ENCODE measurements at places on chromosomes 5 and 9.
A peak's percentile ranks its signal among the peaks of the same experiment; 100 is the strongest.

- no peak for DNase-seq
Measured at GRCh38 chr9:128271112-128271511, 4.7 kb downstream of the GOLGA2 start.

- no peak for DNase-seq
Measured at GRCh38 chr9:132797861-132798659, 80.0 kb downstream of the AK8 start.

DNA sequence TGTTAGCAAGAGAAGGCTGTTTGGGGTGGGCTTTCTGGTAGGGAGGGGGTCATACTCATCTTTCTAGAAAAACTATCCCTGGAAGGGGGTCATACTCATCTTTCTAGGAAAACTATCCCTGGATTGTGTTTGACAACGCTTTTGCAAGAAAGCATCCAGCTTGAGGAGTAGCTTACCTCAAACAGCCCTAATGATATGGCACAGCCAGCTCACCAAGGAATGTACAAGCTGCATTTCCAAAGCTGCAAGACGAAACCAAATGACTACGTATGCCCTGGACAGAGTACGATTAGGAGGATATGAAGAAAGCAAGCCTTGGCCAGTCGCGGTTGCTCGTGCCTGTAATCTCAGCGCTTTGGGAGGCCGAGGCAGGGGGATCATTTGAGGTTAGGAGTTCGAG, 63.4 kb downstream of the KLF4 start:
- no peak for DNase-seq

- DNase-seq, result no peak
Measured at GRCh38 chr5:102719886-102720285, 35.2 kb upstream of the PAM start.

DNA sequence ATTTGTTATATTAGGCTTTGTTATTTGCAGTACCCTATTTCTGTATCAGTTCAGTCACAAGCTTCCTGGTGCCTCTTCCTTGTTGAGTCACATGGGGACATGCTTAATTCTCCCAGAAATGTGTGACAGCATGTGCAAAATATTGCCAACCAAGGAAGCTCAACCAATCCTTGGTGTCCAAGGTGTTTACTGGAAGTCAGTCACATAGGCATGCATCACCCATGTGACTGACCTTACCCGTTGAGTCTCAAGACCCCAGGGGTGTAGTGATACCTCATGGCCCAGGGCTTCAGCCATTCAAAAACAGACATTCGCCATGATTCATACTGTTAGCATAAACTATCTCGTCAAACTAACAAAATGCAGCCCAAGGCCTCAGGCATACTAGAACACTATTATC, 9.3 kb upstream of the ANKDD1B start:
- no peak for DNase-seq

DNA sequence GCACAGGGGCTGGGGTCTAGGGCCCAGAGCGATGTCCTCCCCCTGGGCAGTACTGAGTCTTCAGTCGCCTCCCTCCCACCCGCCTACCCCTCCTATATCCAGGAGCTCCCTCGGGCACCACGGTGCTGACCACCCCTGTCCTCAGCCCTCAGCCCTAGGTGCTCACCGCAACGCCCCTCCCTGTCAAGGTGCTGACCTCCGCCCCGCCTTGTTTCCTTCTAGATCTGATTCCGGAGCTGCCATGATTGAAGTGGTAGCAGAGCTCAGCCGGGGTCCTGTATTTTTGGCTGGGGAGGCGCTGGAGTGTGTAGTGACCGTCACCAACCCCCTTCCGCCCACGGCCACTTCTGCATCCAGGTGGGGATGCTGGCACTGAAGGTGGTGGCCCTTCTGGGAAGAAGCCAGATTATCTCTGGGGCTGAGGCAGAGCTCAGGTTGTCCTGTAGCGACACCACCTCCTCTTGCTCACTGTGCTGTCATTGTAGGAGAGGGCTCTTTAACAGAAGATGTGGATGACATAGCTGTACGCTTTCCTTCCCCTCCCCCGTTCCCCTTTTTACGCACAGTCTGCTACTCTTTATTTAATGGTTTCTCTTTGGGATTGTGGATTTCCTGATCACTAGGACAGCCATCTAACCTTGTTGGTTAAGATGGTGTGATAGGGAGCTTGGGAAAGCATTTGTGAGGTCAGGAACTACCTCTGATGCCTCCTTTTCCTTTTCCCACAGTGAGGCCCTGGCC, 598 bp downstream of the RGP1 start:
- peak; percentile 63 for DNase-seq

GRCh38 chr5:150338546-150338945, 19.0 kb upstream of the TCOF1 start:
- DNase-seq, result no peak

Data from activated T-cell treated with anti-CD3 and anti-CD28 coated beads, Interleukin-2, amount 50 U/mL, for 72 hours (primary cell).